Stimulated activated CD4-positive, alpha-beta T cell treated with anti-CD3 and anti-CD28 coated beads, Interleukin-4, amount 100 ng/mL, for 1 hour (primary cell): ENCODE measurements at places on chromosomes 1 and 21.

DNA sequence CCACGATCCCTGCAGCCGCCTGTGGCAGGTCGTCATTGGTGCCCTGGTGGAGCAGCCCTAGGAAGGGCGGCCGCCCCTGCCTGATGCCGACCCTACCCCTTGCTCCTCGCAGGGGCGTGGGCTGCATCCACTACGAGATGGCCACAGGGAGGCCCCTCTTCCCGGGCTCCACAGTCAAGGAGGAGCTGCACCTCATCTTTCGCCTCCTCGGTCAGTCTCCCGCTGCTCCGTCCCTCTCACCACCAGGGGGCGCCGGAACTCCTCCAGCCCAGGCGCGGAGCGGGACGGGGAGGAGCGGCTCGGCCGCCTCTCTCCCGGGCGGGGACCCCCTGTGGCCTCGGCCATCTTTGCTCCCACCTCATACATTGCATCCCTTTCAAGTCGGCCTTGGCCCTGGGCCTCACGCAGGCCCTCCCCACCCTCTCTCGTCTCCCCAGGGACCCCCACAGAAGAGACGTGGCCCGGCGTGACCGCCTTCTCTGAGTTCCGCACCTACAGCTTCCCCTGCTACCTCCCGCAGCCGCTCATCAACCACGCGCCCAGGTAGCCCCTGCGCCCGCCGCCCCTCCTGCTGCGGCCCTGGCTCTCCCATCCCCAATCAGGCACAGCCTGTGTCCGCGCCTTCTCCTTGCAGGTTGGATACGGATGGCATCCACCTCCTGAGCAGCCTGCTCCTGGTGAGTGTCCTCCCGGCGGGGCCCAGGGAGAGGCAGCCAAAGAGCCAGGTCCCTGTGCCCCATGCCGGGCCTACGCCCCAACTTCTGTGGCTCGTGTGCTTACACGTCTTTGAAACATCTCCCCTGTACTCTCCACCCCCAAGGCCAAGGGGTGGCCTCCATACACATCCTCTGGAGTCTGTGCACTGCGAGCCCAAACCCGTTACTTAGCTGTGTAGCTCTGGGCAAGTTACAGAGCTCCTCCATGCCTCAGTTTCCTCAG, 24.7 kb downstream of the CDK18 start:
- peak; percentile 89 for DNase-seq

DNA sequence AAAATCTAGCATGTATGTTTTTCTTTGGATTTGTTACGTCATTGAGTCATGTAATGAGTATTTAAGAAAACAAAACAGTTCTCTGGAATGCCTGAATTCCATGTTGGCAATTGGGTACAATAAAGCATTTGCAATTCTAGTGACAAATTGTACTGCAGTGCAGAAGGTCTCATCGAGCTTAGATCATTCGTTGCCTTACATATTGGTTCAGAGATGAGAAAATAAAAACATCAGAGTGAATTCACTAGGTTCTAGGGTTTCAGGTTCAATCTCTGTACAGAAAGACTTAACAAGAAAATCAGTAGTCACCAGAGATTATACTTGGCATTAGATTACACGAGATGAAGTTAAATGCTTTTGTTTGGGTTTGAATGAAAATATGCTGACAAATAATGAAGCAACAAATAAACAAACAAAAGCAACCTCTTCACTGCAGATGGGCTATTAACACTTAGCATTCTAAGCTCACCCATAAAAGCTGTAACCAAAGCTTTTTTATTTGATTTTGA, 124.7 kb downstream of the RYR2 start:
- no peak for DNase-seq

- no peak for DNase-seq
Observed at GRCh38 chr21:37079211-37079824, 6.3 kb downstream of the TTC3 start.

DNA sequence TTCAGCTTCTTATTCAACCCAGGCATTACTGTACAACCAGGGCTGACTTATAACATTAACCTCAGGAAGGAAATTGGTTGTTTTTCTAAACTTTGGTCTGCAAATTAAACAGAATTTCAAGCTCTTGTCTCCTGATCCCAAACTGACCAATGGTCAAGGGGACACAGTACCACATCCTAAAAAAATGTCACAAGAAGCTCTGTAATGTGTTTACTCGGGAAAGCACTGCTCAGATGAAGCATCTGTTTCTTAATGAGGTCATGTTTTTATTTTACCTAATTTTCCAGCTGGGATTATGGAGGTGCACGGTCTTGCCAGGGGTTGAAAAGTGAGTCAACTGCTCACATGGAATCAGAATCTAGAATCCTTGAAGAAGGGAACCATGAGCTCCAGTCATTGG, 18.7 kb downstream of the ADAMTS5 start:
- no peak for DNase-seq

GRCh38 chr1:101006553-101006952, 19.0 kb downstream of the DPH5 start:
- no peak for DNase-seq

- no peak for DNase-seq
Observed at GRCh38 chr1:27299385-27300271, 22.3 kb upstream of the TMEM222 start.

DNA sequence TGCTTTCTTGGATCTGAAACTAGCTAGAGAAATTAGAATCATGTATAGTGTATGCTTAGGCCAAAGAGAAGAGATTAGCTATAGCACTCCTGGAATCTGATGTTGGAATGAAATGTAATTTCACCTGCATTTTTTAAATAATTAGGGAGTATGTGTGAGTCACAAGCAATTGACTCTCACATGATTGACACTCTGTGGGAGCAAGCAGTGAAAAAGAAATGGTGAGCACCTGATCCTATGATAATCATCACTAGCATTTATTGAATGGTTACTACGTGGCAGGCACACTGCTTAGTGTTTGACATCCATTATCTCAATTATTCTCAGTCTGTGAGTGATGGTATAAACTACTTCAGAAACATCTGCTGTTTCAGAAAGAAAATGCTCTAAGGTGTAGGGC, 176.6 kb downstream of the NRIP1 start:
- no peak for DNase-seq

GRCh38 chr21:34936371-34936789, 112.7 kb downstream of the RUNX1 start:
- no peak for DNase-seq

DNA sequence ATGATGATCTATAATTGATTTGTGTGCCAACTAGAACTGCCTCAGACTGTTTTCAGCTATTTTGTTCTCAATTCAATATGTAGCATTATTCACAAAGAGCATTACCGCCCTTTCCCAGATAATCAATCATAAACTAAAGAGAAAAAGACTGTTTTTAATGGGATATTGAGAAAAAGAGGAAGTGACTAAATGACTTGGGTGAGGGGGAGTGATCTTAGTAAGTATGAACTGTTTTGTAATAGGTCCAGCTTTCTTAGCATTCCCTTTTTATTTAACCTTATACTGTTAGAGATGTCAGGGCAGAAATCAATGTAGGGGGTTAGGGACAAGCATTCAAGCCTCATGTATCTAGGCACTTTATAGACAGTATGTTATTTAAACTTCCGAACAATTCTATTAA, 157.8 kb upstream of the DPYD start:
- DNase-seq, result no peak

- no peak for DNase-seq
Observed at GRCh38 chr1:232715154-232715553, 85.2 kb upstream of the SIPA1L2 start.

DNA sequence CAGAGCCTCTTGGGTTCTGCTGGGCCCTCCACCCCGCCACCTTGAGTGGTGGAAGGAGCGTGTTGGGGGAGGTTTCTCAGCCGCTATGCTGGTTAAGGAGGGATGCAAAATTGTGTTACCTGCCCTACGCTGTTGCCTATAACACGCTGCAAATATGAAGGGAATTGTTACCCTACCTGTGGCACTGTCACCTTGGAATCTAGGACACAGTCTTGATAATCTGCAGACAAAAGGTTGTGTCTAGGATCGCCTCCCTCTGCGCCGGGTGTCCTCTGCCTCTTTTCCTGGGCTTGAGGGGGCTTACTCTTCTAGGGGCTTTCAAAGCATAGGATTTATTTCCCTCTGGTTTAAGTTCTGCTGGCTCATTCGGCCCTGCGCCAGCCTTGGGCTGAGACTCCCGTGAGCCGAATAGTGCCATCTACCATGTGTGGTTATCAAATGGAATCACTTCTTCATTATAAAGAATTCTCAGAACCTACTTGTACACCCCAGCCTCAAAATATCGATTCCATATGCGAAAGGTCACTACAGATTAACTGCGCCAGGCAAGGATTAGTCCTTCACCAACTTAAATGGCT, 697 bp downstream of the SLC22A15 start:
- no peak for DNase-seq

- no peak for DNase-seq
Observed at GRCh38 chr1:56033321-56034037, 545.9 kb downstream of the PLPP3 start.

DNA sequence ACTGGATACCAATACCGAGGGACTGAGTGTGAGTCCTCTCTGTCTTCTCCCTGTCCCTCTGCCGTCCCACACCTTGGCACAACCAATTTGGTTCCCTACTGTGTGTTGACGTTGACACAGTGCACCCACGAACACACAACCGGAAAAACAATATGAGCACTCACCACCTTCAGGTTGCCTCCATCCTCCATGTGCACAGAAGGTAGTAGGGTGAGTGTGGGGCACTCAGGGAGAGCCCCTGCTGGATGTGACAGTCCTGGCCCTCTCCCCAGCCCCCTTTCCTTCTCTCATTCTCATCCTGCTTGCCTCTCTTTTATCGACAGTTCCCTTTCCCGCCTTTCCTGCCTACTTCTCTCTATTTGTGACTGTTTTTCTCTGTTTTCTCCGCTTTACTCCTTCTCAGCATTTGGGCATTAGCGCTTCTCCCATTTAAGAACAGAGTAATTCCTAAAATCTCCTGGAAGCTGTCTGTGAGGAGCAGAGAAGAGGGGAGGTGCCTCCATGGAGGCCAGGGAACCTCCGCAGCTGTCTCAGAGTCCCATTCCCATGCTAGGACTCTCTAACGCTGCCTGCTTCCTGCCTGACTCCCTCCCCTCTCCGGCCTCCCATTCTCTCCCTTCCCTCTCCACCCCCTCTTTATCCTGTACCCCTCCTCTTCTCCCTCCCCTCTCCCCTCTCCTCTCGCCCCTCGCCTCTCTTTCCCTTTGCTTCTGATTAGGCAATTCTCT, 16.4 kb downstream of the CADM3 start:
- no peak for DNase-seq

DNA sequence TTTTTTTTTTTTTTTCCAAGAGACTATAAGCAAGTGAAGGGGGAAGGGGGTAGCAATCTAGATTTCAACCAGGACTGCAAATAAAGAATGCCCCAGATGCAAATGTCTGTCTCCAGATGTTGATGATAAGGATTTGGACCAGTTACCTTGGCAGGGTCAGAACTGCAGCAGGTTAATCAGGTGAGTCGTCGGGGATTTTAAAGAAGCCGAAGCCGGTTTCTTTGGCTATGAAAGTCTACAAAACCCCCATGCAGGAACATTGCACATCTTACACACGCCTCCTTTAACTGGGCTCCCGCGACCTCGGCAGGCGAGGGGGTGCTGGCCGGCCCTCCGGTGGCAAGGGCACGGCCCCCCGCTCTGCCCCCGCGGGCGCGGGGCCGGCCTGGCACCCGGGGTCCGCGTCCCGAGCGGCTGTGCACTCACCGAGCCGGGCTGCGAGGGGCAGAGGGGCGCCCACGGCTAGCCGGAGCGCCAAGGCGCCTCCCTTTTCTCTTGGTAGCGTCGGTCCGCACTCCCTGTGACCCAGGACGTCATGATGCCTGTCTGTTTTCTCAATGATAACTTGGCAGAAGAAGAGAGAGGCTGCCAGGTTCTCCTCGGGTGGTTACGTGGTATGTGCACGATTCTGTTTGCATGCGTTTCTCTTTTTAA, 366.3 kb upstream of the ESRRG start:
- DNase-seq, result no peak

- no peak for DNase-seq
Observed at GRCh38 chr1:204584699-204585372, 68.6 kb downstream of the MDM4 start.

DNA sequence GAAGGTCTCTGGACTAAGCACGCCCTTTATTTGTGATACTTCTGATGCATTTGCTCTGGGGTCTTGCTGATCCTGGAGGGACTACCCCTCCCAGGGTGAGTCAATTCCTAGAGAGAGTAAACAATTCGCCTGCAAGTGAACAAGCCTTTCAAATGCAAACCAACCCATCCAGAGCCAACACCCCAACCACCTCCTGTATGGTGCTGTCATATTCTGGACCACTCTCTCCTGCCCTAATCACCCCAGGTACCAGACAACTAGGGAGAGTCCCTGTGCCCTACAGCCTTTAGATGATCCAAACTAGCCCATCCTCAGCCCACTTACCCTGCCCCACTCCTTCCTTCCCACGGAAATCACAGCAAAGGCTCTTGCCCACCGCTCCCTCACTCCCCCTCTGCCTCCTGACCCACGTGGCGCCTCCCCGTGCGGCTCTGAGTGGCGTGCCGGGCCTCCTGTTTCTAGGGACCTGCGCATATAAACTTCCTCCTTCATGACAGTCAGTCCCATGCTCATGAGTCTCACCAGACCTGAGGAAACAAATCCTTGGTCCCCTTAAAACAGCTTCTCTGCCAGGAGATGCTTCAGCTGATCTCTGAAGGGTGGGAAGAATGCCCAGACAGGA, 37.2 kb downstream of the ACTA1 start:
- DNase-seq, result no peak

GRCh38 chr1:112938210-112938609, 17.8 kb downstream of the SLC16A1 start:
- no peak for DNase-seq

- DNase-seq, result no peak
Observed at GRCh38 chr21:24076179-24076578, 1531.1 kb downstream of the MRPL39 start.

GRCh38 chr1:77015748-77016341, 148.6 kb downstream of the ST6GALNAC5 start:
- DNase-seq, result no peak

DNA sequence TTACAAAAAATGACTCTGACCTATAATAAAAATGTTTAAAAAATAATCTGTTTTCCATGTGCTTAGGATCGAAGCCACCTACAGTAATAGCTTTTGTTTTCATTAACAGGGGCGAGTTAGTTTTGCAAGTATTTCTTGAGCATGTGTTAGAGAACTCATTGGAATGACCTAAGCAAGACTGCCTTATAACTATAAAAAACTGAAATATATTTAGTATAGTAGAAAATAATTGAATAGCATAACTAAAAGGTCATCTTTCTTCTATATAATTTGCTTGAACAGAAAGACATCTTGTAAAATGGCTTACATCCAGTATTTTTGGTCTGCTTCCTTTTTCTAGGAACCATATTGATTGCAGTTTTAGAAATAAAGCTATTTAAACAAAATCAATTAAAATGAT, 241.5 kb upstream of the NRIP1 start:
- no peak for DNase-seq

DNA sequence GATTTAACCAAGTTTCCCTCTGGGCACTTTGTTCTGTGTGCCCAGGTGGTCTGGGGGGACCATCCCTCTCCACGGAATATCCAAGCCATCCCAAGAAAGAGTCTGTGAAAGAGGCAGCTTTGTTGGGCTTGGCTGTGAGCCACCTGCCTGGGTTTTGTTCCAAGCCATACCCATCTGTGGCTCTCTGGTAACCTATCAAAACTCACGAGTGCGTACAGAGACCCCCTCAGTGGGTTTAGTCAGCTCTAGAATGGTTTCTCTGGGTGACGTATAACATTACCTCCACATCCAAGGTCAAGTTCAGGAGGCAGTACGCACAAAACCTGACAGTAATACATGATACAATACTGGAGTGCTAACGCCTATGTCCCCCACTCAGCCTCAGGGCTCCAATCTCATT, 54.2 kb downstream of the DNTTIP2 start:
- DNase-seq, result no peak

- no peak for DNase-seq
Observed at GRCh38 chr1:211715971-211716370, 40.5 kb upstream of the NEK2 start.

- DNase-seq, result no peak
Observed at GRCh38 chr21:42387843-42388340, 8.0 kb downstream of the TMPRSS3 start.
